MG63 (cell line): ENCODE measurements at places on chromosomes 7 and 10.

DNA sequence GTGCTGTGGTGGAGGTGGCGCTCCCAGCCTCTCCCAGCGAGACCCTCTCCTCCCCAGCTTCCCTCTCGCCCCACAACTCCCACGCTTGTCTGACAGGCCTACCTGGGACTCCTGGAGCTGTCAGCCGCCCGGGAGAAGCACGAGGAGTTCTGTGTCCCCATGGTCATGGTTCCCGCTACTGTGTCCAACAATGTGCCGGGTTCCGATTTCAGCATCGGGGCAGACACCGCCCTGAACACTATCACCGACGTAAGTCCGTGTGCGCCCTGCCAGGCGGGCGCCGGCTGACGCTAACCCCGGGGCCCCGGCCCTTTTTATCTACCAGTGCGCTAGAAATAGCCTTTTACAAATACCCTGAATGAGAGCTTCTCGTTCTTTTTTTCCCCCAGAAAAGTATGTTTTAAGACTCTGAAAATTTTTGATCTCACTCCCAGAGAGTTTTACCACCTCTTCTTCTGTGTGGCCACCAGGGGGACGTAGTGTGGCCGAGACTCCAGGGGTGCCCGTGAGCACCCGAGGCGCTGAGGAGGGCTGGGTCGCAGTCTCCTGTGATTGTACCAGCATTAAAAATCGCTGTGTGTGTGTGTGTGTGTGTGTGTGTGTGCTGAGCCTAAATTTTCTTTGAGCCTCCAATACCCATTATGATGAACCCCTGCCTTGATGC, 52.6 kb downstream of the PFKP start:
- DNase-seq, result peak; percentile 41

DNA sequence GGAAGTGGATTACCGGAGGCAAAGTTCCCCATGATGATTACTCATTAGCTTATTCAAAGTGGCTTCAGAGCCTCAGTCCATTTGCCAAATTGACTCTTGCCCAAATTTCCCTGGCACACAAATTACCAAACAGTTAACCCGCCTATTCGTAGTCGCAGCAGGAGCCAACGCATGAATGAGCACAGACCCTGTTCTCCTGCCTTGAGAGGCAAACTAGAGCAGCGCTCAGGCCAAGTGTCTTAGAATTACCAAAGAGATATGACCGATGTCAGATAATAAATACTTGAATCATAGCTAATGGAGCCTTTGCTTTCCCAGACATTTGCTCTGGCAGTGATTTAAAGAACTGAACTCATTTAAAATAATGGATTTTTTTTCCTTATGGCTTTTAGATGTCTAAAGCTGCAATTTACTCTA, 64.9 kb downstream of the CTTNBP2 start:
- DNase-seq, result peak; percentile 94

DNA sequence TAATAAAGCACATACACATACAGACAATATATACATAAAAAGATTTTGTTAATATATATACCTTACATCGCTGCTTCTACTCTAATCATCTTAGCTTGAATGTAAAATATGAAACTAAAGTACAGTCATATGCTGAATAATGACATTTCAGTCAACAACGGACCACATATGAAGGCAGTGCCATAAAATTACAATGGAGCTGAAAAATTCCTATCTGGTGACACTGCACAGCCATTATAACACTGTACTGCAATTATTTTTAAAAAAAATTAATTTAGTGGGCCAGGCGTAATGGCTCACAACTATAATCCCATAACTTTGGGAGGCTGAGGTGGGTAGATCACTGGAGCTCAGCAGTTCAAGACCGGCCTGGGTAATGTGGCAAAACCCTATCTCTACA, 122.3 kb downstream of the JMJD1C start:
- DNase-seq, result no peak

DNA sequence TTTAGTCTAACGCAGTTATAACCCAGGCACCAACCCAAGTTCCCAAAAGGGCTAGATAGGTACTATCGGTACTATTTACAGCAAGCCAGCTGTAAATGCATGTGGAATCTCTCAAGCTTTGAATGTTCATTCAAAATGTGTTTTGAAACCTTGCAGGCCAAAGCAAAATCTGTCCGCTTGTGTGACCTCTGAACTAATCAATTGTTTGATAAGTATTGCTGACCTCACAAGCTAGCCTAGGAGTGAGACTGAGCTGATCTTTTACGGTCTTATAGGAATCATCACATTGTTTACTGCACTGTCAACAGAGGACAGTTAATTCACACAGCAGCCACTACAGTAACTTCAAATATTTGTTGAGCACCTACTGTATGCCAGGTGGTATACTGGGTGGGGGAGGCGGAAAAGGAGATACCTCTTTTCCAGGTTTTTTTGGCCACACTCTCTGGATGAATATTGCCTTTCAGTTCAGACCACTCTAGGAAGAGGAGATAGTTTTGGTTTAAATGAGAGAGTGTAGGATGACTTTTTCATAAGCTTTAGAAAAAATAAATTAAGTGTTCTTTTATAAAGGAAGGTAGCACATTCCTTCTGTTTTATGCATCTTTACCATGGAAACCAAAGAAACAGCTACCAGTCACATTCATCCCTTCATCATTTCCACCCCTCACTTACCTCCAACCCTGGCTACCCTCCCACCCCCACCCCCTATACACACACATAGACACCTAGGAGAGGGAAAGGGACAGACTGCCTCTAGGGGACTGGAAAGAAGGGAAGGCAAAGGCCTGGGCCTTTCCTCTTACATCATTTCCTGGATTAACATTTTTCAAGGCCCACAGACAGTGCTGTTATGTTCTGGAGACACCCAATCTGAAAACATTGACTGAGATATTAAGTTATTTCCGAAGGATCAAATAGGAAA, 2.4 kb downstream of the PAPSS2 start:
- no peak for DNase-seq

DNA sequence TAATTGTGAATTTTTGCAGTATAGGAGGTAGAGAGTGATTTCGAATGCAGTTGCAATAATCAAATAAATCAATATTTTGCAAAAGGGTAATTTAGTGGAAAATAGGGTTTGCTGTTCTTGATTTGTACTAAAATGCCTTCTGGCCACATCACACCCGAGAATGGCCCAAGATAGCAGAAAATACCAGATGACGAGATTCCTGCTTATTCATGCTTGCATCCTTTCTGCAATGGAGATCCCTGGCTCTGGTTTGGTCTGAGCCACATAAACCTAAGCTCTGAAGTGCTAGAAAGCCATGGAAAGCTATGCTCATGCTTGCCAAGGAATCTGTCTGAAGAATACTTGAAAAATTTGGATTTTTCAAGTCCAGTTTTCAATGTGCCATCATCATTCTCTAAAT, 634.2 kb upstream of the COBL start:
- DNase-seq, result peak; percentile 49

GRCh38 chr7:1761097-1761496, 91.0 kb downstream of the ELFN1 start:
- no peak for DNase-seq

DNA sequence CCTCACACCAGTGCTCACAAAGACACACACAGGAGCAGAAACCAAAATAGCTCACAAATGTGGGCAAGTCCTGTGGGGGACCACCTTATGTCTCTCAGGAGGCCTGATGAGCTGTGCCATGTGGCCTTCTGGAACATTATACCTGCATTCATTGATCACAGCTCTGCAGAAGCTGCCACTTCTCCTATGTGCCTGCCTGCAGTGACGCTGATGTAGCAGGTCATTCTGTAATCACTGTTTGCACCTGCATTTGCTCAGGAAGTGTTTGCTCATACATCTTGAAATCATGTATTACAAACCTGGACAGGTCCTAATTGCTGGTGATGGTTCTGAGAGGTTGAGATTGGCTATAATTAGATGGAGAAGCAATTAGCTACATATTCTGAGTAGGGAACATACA, 310.2 kb downstream of the AUTS2 start:
- no peak for DNase-seq

DNA sequence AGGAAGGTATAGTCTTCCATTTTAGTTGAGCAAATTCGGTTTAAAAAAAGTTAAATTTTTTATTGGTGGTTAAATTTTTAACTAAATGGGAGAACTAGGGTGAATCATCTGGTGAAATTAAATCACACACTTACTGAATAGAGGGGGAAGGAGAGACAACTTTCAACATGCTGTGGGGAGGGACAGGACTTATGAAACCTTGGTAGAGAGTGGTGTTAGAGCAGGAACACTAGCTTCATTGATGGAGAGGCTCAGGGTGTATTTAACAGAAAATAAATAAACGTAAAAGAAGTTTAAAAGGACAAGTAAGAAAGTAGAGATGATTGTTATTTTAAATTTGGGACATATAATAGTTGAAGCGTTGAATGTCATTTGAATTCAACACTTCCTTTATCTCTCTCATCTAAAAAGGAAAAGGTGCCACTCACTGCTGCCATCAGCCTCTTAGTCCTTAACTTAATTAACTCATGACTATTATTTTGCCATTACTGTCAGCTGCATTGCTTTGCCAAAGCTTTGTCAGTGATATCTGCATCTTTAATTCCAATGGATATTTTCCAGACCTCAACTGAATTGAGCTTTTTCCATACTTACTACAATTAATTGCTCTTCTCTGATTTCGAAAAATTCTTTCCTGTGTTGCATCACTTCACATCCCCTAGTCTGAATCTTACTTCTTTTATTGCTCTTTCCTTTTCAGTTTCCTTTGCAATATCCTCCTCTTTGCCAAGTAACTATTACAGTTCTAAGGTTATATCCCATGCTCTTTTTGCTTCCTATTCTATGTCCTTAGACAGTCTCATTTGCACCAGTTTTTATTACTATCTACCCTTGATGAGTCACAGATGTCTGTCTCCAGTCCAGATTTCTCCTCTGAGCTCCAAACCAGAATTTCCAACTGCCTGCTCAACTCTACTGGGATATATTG, 71.7 kb downstream of the GNAT3 start:
- DNase-seq, result peak; percentile 7

DNA sequence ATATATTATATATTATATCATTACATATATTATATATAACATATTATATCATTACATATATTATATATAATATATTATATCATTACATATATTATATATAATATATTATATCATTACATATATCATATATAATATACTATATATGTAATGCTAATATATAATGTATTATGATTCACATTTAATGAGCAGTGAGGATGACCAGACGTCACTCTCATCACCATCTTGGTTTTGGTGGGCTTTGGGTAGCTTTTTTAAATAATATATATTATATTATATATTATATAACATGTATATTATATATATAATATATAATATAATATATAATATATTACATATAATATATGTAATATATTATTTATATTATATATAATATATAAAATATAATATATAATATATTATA, 1189.4 kb upstream of the AUTS2 start:
- DNase-seq, result no peak

GRCh38 chr10:77959384-77959783, 32.8 kb upstream of the DLG5 start:
- DNase-seq, result no peak

GRCh38 chr7:4799508-4800268, 24.3 kb downstream of the AP5Z1 start:
- DNase-seq, result no peak

- no peak for DNase-seq
These were observed 7.1 kb downstream of the ASNS start for GRCh38 chr7:97865104-97865503.

GRCh38 chr7:27124902-27125689, 5.5 kb downstream of the HOXA4 start:
- no peak for DNase-seq

DNA sequence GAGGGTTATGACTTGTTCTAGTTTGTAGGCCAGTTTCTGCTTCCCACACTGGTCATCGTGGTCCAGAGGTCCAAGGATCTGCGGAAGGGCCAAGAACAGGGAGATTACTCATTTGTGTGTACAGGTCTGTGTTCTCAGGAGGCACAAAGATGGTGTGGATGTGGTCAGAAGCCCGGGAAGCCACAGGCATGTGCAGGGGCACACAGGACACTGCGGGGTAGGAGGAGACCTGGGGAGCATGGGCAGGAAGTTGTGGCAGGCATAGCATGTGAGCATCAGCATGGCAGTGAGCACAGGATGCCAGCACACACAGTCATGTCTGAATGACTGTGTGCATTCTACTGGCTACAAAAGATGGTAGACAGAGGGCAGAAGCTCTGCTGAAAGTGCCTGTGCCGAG, 445.8 kb downstream of the PLXNA4 start:
- DNase-seq, result no peak

GRCh38 chr10:58318346-58318745, 16.5 kb upstream of the UBE2D1 start:
- no peak for DNase-seq

DNA sequence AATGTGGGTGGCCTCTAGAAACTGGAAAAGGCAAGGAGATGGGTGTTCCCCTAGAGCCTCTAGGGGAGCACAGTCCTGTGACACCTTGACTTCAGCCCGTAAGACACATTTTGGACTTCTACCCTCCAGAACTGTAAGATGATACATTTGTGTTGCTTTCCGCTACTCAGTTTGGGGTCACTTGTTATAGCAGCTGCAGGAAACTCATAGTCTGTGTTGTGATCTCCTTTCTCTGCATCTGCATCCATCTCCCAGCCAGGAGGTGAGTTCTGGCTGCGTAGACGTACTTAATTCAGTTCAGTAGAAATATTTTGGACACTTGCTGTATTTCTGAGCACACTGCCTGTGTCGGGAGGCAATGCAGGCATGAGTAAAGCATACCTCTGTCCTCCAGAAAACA, 29.3 kb upstream of the DMBT1 start:
- no peak for DNase-seq

DNA sequence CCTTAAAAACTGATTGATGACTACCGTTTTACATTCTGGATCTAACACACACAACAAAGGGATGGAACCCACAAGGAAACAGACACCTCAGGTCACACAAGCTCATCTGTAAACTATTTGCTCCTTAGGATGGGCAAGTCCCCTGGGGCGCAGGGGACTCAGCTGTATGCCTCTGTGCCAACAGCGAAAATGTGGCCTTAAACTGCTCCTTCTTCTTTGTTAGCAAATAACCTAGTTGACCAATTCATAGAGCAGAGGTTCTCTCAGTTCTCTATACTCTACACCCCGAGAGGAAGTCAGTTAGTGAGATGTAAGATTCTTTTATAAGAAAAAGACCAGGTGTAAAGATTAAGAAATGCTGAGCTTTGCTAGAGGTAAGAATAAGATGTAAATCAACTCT, 181.9 kb upstream of the PRSS58 start:
- DNase-seq, result no peak

GRCh38 chr7:150401861-150402631, 22.9 kb downstream of the ZNF775 start:
- DNase-seq, result no peak

- no peak for DNase-seq
These were observed 9.5 kb upstream of the INTS1 start for GRCh38 chr7:1513657-1514095.

DNA sequence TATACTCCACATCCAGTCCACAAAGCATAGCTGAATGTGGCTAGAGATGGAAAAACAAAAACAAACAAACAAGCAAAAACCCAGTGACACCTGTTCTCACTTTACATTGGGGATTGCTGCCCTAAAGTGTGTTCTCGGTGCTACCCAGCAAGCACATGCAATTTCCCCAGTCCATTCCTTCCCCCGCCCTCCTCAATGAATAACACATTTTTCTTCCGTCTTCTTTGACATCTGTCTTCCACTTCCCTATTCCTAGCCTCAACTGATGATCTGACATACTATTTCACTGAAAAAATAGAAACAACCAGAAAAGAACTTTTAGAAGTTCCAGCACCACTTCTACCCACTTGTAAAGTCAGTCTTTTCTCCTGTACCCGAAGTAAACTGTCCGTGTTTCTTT, 147.1 kb downstream of the MALRD1 start:
- DNase-seq, result no peak

- DNase-seq, result peak; percentile 23
These were observed 89.2 kb upstream of the MKLN1 start for GRCh38 chr7:131238347-131238931.
